Amniotic stem cell (primary cell): ENCODE measurements at places on chromosomes 3 and 15.

DNA sequence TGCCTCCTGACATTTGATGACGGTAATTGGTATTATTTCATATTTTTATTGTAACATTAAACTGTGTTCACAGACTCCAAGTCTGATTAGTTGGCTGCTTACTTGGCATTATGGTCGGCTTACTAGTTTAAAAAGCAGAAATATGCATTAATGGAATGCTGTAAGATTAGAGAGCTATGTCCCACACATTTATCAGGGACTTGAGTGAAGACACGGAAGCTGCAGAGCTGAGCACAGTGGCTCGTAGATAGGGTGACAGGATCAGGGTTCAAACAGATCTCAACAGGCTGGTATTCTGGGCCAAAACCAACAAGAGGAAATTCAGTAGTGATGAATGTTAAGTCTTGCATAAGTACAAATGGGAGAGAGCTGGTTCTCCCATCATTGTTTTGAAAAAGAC lies 113.8 kb downstream of the ADAMTSL3 start:
- DNase-seq: no peak

DNA sequence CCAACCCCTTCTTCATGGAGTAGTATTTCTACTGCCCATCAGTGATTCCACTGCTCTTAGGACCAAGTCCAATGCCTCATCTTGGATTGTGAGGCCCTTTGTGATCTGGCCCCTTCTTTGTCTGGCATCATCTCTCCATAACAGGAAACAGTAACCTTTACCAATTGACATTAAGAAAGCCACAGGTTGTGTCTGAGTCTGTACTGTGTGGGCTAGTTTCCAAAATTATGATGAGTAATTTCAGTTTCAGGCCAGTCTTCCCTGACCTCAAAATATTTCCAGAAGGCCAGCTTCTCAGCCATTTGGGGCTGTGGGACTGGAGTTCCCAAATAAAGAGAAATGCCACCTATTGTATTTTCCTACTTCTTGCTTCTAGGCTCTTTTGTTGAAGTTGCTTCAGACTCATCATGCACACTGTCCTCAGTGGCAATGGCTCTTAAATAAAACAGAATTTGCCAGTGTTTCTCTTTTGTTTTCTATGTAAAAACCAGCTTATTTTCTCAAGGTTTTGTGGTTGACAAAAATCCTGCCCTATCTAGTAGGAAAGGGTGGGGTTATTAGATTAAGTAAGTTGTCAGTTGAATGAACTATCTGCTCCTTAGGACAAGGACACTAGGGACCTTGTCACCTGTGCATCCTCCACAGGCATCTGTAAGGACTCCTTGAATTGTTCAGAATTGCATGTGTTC lies 47.0 kb upstream of the ACKR4 start:
- peak; percentile 6 for DNase-seq

- DNase-seq: no peak
These were observed 175.6 kb downstream of the AKAP13 start for GRCh38 chr15:85555875-85556617.

GRCh38 chr3:15633159-15633558 lies 31.6 kb downstream of the BTD start:
- no peak for DNase-seq

GRCh38 chr3:135491491-135492205 lies 473.9 kb upstream of the PPP2R3A start:
- no peak for DNase-seq

GRCh38 chr3:63693351-63693750 lies 40.9 kb downstream of the SNTN start:
- DNase-seq: no peak

DNA sequence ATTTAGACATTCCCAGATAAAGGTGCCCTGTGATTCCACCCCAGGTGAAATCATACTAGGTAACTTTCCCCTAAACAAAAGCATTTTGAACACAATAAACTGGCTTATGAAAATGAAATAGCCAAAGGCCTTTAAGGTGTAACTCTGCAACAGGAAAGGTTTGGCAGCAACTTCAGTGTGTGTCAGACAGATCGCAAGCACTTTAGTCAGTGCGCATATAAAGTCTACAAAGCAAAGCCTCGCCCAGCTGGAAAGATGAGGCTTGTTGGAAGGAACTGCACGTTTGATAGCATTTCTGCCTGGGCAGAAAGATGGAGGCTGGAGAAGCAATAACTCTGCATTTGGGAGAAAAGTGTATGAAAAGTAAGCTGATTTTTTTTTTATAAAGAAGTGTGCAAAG lies 57.9 kb downstream of the PRICKLE2 start:
- DNase-seq: no peak

GRCh38 chr3:107013641-107014040 lies 363.6 kb upstream of the CCDC54 start:
- DNase-seq: no peak

DNA sequence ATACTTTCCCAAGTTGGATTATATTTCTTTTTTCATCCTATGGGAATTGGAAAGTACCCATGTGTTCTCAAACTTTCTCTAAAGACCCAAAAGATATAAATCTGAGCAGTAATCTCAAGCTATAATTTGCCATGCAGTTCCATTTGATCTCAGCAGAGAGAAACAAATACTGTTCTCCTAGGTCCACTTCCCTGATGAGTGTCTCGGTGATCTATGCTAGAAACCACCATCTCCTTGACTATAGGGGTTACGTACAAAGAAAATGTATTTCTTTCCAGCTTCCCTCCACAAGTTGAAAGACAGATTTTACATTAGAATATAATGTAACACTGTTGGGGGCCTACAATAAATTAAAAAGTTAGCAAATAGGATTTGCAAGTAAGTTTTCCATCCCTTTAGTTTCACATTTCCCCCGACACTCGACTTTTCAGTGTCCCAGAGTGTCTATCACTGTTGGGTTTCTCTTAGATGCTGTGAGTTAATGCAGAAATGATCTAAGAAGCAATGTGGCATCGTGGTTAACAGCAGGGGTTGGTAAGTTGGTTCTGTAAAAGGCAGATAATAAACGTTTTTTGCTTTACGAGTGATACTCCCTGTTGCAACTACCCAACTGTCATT lies 465.1 kb upstream of the CFAP20DC start:
- DNase-seq: no peak

DNA sequence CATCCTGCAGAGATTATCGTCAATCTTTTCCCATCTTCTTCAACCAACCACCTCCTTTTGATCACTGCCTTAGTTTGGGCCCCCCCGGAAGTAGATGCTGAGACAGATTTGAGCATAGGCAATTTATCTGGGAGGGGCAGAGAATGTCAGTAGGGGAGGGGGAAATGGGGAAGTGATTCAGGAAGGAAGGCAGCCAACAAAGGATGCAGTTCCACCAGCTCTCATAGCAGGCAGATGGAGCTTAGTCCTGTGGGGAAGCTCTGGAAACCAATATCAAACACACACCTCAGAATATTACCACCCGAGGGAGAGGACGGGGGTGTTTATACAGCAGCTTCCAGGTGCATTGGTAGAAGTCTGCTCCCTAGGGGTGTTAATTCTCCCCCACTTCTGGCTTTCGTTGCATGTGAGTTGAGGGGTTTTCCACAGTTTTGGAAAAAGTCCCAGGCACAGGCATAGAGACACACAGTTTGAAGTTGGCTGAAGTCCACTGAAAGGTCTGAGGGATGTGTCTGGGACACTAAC lies 91.5 kb upstream of the TNFAIP8L3 start:
- no peak for DNase-seq
